Esophagus mucosa (tissue), 1 donor: ENCODE measurements at places on chromosomes 7 and 10.

DNA sequence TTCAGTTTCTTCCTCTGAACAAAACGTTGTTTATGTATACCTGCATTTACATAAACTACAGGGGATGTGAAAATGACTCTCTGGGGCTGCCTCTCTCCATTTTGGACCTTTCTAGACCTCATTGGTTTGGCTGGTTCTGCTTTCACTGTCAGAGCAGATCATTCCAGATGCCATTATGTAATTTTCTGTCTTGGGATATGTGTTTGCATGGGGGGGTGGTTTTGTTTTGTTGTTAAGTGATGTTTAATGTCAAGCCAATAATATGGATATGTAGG, 172.4 kb downstream of the LRRC4 start:
- ATAC-seq, result no peak

DNA sequence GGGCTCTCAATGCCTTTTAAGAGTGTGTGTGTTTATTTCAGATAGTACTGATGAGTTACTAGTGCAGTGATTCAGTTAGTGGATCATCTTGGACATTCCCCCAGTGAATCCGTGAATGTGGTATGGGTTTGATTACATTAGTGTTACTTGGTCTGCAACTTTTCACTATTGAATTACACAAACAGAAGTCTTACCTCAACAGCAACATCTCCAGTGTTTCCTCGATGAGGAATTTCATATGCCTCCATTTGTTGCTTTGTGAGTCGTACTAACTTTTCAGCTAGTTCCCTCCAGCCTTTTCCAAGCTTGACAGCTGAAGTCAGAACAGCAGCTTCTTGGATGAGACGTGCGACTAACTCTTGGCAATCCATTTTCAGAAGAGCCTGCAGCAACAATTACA, 63.2 kb downstream of the MACC1 start:
- no peak for ATAC-seq

DNA sequence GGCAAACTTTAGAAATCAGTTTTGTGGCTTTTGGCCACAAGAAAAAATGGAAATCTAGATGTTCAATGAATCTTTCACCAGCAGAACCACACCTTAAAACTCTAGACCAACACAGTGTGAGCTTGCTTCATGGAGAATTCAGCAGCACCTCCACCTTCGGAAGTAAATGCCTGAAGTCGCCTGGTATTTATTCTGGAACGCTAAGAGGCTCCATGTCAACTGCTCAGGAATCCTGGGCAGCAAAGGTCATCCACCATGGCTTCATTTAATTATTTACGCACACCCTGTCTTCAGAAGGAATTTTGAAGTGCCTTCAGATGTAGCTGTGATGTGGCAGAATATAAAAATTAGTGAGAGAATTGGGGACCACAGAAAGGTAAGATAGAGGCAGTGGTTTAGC, 167.7 kb downstream of the GFRA1 start:
- no peak for ATAC-seq

- ATAC-seq, result peak; percentile 53
Measured at GRCh38 chr10:82564353-82565196, 689.6 kb downstream of the NRG3 start.

DNA sequence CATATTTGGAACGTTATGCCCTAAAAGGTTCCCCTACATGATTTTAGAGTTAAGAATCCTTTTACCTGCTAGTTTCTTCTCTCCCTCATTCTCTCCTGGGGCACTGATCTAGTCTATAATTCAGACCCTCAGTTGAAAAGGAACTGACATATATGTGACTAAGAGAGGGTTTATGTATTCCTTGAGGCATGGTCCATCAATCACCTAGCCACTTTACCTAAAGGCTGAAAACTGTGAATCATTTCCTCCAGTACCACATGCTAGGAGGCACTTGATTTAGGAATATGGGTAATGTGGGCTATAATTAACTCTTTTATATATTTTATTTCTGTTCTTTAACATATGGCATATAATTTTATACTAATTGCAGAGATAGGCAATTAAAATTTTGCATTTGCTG, 303.5 kb downstream of the BBS9 start:
- ATAC-seq, result no peak

- no peak for ATAC-seq
Measured at GRCh38 chr7:117010375-117011133, 57.3 kb downstream of the ST7 start.

GRCh38 chr10:101901340-101901739, 57.7 kb upstream of the KCNIP2 start:
- peak; percentile 32 for ATAC-seq

GRCh38 chr10:106226142-106226541, 938.4 kb downstream of the SORCS1 start:
- no peak for ATAC-seq

- no peak for ATAC-seq
Measured at GRCh38 chr7:147432079-147432478, 1158.5 kb upstream of the C7orf33 start.

GRCh38 chr10:49520122-49520775, 18.7 kb downstream of the ERCC6 start:
- no peak for ATAC-seq

- ATAC-seq, result peak; percentile 53
Measured at GRCh38 chr7:148540041-148540738, 50.4 kb upstream of the C7orf33 start.

DNA sequence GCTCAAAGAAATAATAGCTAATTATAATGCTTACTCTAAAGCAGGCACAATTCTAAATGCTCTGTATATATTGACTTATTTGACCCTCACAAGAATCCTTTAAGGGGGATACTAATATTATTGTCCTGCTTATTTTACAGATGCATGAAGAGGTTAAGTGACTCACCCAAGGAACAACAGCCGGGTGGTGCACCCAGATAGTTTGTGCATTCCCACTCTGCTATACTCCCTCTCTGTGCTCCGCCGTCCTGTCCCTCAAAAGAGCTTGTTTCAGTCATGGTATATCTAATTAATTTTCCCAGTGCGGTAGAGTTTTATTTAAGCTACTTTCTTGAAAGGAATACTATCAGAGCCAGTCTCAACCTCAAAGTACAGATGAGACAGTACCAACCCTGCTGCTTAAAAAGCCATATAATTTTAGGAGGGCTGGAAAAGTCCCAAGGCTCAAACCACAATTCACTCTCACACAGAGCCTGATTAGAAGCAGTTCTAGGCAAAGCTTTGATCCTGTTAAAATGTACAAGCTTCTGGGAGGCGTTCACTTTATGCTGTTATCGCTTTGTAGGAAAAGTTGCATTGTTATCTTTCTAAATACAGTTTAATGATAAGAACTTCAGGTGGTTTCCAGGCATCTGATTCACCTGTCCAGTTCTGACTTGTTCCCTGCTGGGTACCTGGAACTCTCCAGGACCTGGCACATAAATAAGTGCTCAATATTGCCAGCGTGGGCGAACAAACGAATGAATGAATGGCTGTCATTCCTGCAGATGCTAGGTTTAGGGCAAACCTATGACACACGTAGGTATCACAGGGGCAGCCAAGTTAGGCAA, 261.5 kb upstream of the KLF14 start:
- peak; percentile 15 for ATAC-seq

GRCh38 chr7:88322151-88322550, 15.5 kb upstream of the STEAP4 start:
- ATAC-seq, result peak; percentile 84

GRCh38 chr10:124273141-124273540, 145.6 kb downstream of the OAT start:
- ATAC-seq, result no peak

DNA sequence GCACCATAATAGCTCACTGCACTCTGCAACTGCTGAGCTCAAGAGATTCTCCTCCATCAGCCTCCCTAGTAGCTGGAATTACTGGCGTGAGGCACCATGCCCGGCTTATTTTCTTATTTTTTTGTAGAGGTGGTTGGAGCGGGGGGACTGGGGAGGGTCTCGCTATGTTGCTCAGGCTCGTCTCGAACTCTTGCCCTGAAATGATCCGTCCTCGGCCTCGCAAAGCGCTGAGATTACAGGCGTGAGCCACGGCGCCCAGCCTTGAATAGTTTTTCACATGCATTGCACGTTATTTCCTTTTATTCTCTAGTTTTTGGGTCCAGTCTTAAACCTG, 526 bp upstream of the LAMTOR4 start:
- peak; percentile 3 for ATAC-seq

DNA sequence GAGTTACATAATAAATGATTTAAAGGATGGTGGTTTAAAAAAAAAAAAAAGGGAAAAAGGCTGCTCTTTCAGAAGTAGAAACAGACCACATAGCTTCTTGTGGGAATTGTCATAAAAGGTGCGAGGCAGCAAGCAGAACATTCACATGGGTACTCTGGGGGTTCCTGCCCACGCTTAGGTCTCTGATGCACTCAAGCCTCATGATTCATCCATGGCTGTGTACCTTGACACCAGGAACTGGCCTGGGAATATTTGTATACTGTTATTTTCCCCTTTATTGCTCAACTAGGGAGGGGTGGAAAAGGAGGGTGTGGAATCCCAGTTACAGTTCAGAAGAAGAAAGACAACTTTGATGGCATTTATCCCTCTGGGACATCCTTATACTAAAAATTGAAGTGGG, 4.0 kb downstream of the PON2 start:
- peak; percentile 59 for ATAC-seq

- no peak for ATAC-seq
Measured at GRCh38 chr7:138116141-138116540, 39.9 kb downstream of the AKR1D1 start.

DNA sequence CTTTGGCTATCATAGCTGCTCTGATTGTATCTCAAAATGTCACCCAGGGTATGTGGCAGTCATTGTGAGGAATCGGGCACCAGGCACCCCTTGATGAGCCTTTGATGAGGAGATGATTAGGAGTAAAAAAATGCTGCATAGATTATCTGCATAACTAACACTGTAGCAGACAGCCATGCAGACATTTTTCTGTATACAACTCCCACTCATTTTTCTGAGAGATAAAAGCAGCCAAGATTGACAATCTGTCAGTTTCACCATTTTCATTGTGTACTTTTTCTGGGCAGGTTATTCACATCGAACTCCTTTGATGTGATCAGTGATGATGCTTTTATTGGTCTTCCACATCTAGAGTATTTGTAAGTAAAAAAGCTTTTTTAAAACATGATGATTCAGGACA, 19.4 kb downstream of the LGI1 start:
- ATAC-seq, result no peak

DNA sequence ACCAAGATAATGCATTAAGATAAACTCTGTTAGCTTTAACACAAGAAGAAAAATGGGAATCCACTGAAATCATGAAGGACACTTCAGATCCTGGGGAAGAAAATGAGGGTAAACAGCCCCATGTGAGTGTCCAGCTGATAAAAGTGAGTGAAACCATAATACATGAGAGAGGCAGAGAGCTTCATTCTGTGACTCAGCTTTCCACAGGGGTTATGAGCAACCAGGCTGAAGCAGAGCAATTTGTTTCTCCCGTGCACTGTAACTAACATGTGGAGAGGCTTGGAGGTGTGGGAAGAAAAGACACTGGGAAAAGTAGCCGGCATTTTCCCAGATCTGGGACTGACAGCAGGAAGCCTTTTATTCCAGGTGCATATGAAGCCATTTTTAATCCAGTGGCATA, 971.7 kb downstream of the ANKRD7 start:
- ATAC-seq, result no peak

DNA sequence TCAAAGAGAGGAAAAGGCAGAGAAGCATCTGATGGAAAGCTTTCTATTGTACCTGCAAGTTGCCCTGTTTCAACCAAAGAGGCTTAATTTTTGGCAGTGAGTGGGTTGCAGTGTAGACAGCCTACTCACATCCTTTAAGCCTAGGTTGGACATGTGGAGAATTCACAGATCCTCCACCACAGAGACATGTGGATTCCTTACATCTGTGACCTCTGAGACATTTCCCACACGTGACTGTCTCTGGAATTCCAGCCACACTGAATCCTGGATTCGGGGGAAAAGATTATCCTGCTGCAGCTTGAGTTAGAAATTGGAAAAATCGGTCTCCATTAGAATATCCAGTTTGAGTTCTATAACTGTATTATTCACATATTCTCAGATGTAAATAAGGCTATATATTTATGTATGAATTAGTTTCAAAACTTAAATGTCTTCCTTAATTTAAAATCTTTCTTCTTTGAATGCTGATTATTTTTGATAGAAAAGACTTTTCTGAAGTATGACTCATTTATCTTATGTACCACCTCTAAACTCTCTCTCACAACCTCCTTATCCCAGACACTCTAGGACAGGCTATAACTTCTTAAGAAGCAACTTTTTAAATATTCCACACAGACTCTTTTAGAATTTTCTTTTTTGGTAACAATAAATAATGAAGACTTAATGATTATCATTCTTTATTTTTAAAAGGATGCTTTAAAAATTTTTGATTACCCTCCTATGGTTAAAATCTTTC, 123.3 kb downstream of the TWIST1 start:
- ATAC-seq, result no peak

DNA sequence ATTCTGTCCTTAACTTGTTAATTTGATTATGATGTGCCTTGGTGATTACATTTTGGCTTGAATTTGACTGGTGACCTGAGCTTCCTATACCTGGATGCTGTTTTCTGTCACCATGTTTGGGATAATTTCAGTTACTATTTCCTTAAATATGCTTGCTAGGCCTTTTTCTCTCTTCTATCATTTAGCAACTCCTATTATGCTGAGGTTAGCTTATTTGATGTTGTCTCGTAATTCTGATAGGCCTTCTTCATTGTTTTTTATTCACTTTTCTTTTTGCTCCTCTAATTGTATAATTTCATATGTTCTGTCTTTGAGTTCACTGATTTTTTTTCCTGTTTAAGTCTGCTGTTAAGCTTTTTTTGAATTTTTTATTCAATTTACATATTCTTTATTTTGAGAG, 184.9 kb downstream of the ITGB1 start:
- ATAC-seq, result no peak

- peak; percentile 53 for ATAC-seq
Measured at GRCh38 chr10:30387646-30388243, 38.7 kb upstream of the MTPAP start.
